ENCODE measurements at places on chromosomes 5 and 9.
A peak's percentile ranks its signal among the peaks of the same experiment; 100 is the strongest.

GRCh38 chr5:38621331-38621730, 64.9 kb upstream of the LIFR start:
- no peak for DNase-seq

DNA sequence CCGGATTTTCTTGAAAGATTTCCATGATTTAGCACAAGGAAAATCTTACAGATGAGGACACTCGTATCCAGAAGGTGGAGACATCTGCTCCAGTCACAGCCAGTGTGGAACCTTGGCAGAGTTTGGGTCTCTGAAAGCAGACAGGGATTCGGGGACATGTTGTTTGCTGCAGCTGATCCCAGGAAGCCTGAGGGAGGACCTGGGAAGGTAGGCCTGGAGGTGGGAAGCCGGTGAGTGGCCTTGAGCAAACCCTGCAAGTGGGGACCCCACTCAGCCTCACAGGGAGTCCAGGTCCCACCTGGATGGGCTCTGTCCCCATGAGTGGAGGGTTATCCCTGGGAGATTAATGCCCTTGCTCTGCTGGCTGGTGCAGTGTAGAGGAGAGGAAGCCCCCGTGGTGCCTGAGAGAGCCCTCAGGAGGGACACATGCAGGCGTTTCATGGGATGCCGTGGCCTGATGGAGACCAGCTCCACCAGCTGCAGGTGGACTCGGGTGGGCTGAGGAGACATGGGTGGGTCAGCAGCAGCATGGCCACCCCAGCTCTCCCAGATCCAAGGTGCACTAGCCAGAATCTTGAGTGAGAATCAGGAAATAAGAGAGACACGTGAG, 7.8 kb downstream of the MRPS2 start:
- no peak for DNase-seq

DNA sequence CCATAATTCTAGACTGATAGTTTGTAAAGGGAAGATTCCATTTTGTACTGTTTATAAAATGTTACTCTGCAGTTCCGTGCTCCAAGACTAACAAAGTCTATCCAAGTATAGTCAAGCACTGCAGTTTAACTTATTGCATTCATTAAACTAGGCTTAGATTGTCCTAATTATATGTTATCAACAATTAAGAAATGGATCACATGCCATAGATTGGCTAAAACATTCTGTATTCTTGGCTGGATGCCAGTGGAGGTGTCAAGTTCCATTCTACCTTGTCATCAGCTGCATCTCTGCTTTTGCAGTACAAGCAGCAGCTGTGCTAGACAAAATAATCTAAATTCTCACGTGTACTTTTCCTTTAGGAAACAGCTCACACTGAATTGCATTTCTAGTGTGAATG, 69.4 kb upstream of the MEF2C start:
- no peak for DNase-seq

DNA sequence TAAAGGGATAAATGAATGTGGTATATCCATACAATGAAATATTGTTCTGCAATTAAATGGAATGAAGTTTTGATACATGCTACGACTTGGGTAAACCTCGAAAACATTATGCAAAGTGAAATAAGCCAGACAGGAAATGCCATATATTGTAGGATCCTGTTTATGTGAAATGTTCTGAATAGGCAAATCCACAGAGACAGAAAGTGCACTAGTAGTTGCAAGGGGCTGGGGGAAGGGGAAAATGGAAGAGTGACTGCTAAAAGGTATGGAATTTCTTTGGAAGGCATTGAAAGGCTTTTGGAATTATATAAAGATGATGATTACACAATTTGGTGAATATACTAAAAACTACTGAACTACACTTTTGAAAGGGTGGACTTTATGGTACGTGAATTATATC, 97.0 kb downstream of the FOXD1 start:
- no peak for DNase-seq

DNA sequence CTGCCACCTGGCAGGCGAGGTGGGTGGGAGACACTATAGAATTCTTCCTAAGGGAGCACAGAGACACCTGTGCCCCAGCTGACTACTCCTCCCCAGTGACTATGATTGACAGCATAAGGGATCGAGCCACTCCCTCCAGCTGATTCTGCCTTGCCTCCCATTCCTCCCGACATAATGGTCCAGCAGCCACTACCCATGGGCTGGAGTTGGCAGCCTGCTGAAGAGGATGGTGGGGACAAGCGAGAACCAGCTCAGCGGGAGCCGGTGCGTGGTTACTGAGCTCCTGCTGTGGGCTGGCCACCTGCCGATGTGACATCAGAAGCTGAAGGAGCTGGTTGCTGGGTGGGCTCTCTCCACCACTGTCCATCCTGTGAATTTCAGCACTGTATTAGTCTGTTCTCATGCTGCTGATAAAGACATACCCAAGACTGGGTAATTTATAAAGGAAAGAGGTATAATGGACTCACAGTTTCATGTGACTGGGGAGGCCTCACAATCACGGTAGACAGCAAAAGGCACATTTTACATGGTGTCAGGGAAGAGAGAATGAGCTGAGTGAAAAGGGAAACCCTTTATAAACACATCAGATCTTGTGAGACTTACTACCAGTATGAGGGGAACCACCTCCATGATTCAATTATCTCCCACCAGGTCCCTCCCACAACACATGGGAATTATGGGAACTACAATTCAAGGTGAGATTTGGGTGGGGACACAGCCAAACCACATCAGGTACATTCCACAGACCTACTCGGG, 12.1 kb upstream of the NCS1 start:
- DNase-seq: no peak

GRCh38 chr5:138241688-138242571, 28.8 kb upstream of the CDC23 start:
- no peak for DNase-seq

GRCh38 chr5:73153513-73153912, 19.5 kb upstream of the TMEM174 start:
- DNase-seq: no peak

DNA sequence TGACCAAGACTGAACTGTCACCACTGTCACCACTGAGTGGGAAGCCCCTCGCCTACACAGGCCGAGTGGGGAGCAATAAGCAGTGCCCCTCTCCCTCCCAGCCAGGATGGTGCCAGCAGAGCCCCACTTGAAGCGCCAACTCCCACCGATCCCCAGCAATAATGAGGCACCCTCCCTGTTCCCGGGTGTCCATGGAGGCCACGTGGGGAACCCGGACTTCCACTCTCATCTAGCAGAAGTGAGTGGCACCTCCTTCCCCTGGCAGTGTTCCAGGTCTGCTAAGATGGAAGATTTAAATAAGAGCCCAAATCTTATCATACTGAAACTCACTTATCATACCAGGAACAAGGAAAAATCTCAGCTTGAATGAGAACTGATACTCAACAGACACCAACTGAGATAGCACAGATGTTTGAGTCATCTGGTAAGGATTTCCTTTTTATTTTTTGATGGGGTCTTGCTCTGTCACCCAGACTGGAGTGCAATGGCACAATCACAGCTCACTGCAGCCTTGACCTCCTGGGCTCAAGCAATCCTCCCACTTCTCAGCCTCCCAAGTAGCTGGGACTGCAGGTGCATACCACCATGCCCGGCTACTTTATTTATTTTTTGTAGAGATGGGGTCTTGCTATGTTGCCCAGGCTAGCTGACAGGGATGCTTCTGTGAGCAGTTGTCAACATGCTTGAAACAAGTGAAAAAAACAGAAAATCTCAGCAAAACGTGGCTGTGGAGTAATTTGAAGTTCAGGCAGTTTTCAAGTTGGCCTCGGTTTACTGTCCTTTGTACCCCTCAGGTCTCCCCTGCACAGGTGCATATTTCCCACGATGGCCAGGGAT, 29.6 kb upstream of the ASS1 start:
- no peak for DNase-seq

DNA sequence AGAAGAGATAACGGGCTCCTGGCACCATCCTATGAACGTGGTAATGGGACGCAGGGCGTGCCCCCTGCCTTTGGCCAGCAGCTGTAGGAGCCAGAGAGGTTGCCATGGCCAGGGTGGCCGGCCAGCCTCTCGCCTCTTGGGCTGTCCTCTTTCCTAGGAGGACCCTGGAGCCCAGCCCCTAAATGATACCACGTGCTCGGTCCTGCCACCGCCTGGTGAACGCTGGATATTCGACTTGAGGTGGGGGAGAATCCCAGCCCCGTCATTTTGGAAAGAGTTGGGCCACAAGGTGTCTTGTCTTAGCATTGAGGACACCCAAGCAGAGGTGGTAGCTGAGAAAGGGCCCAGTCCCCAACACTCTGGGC, 391 bp upstream of the NRG2 start:
- DNase-seq: no peak

DNA sequence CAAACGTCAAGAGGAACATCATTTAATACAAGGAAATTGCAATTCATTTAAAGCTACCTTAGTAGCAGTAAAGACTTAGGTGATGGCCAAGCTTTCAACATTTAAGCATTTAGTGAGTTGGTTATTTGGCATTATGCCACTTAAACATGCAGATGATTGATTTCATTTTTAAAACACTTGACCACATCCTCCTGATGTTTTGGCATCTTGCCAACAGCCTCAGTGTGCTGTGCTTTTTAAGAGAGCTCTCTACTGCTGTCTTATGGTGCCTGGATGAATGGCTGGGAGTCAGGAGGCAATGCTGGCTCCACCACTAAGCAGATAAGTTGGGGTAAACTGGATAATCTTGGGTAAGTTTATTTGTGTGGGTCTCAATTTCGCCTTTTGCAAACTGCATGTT, 364.5 kb downstream of the MAN2A1 start:
- peak; percentile 44 for DNase-seq

GRCh38 chr9:135009794-135010585, 77.5 kb upstream of the OLFM1 start:
- no peak for DNase-seq

- DNase-seq: no peak
These were observed 31.5 kb upstream of the ZCCHC9 start for GRCh38 chr5:81269751-81270393.

DNA sequence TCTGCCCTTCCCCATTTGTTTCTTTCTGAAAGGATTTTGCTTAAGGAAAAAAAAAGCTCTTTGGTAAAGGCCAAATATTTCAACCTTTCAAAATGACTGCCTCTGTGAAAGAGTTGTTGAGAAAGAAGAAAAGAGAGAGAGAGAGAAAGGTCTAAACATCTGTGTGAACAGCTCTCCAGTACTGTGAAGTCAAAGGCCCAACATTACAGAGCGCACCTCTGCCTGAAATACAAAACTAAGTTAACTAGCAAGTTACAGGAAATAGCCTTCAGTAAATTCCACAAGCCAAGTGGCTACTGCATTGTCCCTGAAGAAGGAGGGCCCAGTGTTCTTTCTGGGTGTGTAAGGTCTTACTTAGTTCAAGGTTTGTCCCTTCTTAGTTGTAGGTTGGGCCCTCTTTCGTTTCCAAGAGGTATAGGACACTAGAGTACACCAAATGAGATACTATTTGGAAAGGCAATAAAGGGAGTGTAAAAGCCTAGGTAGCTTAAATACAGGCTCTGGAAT, 104.4 kb downstream of the THBS4 start:
- DNase-seq: no peak

Data from stimulated activated CD4-positive, alpha-beta T cell treated with anti-CD3 and anti-CD28 coated beads, Interleukin-4, amount 100 ng/mL, for 48 hours (primary cell).